ENCODE measurements at places on chromosomes 3 and 15.
A peak's percentile ranks its signal among the peaks of the same experiment; 100 is the strongest.

GRCh38 chr15:67992834-67993233 lies 61.3 kb upstream of the PIAS1 start:
- DNase-seq, result no peak

GRCh38 chr15:75063889-75064288 lies 40.5 kb downstream of the PPCDC start:
- no peak for DNase-seq

DNA sequence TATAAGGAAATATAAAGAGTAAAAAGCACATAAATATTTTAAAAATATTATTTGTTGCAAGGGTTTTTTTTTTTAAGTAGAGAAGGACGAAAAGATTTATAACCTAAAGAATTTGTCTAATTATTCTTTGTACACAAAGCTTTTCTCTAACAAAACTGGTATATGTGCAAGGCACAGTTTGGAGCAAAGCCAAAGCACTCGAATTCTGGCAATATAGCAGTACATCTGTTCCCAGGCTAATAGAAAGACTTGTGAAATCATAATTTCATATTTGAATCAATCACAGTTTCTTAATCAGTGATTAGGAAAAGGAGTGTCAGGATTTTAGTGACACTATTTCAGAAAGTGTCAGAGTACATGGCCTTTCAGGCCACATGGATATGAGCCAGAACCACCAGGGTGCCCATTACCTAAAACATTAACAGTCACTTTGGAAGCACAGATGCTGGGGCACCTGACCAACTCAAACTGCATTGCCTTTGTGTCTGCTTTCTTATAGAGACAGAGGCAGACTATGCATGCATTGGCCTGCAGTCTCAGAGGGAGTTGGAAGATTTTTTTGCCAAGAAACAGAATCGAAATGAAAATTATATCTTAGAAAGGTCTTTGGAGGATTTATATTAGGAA lies 651.8 kb upstream of the SGO1 start:
- DNase-seq, result no peak

DNA sequence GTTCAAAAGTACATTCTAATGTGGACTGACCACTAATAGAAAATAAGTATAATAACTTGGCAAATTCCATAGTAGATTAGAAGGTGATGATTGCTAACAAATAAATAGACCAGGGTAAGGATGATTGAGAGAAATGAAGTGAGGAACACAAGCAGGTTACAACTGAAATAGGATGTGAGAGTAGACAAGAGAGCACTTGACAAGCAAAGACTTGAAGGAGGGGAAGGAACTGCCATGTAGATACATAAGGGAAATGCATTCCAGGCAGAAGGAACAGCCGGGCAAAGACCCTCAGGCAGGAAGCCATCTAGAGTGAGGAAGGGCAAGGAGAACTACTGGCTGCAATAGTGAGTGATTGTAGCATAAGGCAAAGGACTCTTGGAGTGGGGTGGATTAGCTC lies 5.0 kb downstream of the PLA1A start:
- no peak for DNase-seq

DNA sequence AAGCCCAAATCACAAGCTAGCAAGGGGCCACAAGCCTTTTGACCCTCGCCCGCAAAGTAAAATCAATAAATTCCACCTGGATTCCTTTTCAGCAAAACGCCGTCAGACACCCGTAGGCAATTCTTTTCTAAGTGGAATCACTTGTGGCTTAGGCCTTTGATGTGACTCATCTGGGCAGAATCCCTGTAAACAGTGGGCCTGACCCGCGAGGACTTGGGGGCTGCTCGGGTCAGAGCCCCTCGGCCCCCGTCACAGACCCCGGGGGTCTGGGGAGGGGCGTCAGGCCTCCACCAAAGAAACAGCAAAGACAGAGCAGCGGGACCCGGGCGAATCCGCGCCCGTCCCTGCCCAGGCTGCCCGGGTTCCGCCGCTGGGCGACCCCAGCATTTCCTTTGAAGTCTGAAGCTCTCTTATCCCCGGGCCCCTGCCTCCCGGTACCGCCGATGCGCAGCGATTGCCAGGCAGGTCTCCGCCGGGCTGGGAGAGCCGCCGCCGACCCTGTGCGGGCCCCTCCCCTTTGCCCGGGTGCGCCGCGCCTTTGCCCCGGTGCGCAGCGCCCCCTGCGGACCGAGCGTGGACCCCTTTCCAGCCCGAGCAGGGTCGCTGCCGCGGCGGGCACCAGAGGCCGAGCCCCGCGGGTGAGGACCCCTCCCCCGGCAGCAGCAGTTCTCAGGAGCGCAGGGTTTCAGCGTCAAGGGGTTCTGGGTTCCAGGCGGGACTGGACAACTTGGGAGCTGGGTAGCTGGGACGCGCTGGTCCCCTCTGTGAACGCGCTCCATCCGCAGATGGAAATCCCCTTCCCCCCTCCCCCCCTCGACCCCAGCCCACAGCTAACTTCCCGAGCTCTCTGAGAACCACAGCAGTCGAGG lies 178.3 kb downstream of the UACA start:
- DNase-seq, result peak; percentile 23

Data from activated naive CD4-positive, alpha-beta T cell (primary cell).